Thoracic aorta (tissue), 2 donors: ENCODE measurements at places on chromosomes 13 and 19.

- no peak for DNase-seq
Observed at GRCh38 chr13:40002016-40002415, 346.6 kb downstream of the COG6 start.

DNA sequence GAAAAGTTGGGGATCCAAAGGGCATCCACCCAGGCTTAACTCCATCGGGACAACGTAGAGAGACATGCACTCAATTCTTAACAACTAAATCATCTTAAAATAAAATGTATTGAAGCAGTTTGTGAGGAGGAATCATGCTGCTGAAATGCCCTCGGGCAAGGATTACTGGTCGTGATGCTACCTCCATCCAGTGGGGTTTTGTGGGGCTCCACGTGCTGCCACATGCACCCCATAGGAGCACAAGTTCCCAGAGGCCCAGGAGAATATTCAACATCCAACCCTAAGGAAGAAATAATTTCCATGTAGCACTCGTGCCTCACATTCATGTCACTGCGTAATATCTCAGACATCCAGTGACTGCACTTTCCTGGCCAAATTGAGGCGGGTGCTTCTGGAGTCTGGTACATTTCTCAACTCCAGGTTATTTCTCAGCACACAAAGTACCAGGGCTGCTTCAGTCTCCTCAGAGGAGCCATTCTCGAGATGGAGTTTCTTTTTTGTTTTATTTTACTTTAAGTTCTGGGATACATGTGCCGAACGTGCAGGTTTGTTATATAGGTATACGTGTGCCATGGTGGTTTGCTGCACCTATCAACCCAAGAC lies 429.8 kb downstream of the FOXO1 start:
- peak; percentile 53 for DNase-seq

GRCh38 chr13:39527301-39527700 lies 75.7 kb downstream of the LHFPL6 start:
- DNase-seq: no peak

GRCh38 chr13:57340878-57341277 lies 173.9 kb downstream of the PRR20E start:
- no peak for DNase-seq

GRCh38 chr13:90201202-90201601 lies 1146.3 kb upstream of the MIR17HG start:
- DNase-seq: no peak

DNA sequence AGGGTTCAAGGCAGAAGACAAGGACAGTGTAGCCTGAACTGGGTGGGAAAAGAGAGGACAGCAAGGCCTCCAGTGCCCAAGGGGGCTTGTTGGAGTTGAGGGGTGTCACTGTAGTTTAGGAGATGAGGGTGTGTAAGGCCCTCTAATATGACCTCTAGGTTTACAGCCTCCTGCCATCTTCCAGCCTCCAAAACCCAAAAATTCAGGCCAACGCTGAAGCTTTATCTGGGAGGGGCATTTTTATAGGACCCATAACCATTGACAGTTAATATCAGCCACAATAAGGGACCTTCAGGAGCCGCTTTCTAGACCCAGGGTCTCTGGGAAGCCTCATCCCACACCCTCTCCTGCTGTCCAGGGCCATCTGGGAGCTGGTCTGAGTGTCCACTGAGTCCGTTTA lies 2.8 kb downstream of the KLF1 start:
- DNase-seq: no peak

GRCh38 chr13:21871919-21872318 lies 201.0 kb downstream of the FGF9 start:
- DNase-seq: no peak

GRCh38 chr19:344625-345319 lies at the start of gene MIER2:
Gene MIER2 (minus strand): TSS chr19:344796. CDS start chr19:344782, 14 bp downstream.
- peak; percentile 29 for DNase-seq

GRCh38 chr13:74246487-74246886 lies 112.3 kb upstream of the KLF12 start:
- DNase-seq: no peak

- no peak for DNase-seq
Observed at GRCh38 chr13:110801044-110801443, 87.5 kb downstream of the ING1 start.
